DND-41 (cell line): ENCODE measurements at places on chromosomes 1 and 21.

- DNase-seq: no peak
Observed at GRCh38 chr1:245650441-245650960, 495.7 kb downstream of the KIF26B start.

- DNase-seq: no peak
Observed at GRCh38 chr1:104073463-104073902, 323.8 kb downstream of the AMY1C start.

- no peak for DNase-seq
Observed at GRCh38 chr1:219959540-219960203, 31.3 kb upstream of the SLC30A10 start.

DNA sequence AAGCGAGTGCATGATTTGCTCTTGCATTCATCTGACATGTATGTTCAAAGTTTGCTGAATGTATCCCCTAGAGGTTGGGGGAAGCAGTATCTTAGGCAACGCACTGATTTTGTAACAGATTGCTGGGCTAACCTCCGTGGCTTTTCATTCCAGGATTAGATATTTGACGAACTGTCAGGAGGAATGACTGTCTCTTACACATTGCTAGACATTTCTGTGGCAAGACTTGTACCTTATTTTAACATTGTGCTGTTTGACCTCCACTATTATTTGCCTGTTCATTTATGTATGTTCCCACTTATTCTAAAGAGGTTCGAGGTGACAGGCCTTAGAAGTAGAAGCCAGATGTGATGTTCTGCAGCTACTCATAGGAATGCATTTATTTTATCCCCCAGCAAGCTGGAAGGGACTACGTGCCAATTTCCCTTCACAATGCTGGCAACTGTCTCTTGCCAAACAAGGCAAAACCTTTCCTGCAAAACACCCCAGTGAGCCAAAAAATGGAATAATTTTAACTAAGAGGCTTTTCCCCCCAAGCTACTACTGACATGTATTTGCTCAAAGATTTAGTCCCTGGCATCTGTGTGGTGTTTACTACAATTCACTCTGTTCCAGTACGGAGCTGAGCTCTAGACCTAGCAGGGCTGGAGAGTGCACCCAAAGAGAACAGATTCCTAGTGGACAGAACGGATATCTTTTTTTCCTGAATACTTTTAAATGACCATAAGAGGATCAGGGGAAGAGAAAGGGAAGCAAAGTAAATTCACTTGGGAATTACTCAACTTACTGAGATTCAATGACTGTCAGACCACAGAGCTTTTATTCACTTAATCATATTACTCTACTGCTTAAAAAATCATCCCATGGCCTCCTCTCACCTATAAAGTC, 646.2 kb downstream of the SMYD3 start:
- no peak for DNase-seq

- DNase-seq: no peak
Observed at GRCh38 chr1:176604461-176604860, 141.5 kb downstream of the PAPPA2 start.

DNA sequence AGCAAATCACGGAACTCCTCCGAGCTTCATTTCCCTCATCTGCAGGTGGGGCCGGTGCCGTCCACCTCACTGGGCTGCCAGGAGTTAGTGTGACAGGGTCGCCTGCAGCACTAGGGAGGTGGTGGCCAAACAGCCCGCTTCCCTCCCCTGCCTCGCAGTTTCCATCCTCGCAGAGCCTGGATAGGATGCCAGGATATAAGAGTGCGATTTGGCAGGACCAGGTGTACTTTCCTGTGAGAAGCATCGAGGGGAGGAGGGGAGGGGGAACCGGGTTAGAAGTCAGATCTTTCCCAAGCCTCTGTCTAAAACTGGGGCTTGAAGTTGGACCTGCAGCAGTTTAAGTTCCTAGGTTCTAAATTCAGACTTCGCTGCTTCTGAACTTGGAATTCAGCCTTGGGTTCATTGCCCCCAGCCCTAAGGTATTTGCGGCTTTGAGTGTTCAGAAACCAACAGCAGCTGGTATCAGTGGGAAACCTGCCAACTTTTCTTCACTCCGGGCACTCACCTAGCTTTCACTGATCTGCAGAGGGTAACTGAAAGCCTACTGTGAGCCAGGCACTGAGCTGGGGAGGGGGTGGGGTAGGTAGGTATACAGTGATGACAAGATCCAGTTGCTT, 1.7 kb upstream of the JUN start:
- DNase-seq: peak; percentile 69

GRCh38 chr1:169680377-169681019, 30.9 kb downstream of the SELL start:
- no peak for DNase-seq

DNA sequence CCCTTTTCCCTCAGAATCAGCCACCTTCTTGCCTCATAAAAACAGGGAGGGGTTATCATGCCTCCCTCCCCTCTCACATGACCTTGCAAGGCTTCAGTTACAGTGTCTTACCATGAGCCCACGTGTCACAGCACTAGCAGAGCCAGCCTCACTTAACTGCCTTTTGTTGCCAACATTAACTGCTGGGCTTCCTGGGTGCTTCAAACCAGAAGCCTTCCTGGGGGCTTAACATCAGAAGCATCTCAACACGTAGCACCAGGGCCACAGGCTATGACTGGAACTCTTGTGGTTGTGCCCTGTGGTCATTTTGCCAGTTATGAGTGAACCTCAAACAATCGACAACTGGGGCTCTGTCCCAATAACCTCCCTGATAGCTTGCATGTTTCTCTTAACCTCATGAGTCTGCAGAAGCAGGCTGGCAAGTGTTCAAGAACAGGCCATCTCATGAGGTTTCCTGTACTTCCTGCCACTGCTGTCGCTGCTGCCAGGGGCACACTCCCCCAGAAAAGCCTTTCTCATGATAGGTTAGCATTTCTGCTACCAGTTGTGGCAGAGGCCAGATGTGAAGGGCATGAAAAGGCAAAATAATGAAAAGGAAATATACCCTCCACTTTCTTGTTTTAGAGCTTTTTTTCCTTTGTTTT, 132.2 kb downstream of the GLUL start:
- peak; percentile 95 for DNase-seq

DNA sequence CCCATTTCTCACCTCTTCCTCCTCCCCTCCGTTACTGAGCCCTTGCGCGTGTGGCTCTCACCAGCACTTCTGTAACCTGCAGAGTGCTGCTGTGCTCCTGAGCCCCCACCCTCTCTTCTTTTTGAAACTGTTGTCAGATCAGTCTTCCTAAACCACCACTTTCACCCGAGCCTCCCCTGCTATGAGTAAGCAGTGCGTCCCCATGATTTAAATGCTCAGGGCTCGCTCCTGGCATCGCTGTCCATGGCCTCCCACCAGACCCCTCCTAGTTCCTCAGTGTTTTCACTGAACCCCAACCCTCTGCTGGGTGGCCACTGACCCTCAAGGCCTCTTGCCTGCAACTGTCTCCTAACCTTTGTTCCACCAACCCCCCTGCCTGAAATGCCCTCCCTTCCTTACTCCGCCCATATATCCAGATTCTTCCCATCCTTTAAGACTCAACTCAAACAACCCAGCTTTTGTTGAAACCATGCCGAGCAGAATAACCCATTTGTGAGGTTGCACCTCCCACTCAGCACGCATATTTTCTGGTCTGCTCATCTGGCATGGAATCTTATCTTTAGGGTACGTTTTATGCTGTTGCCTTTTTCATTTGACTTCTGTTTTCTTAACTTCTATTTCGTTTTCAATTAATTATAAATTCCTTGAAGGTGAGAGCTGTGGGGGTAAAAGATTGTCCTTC, 64.5 kb upstream of the FAM3B start:
- DNase-seq: no peak

GRCh38 chr1:216005916-216006315, 417.3 kb downstream of the USH2A start:
- DNase-seq: no peak
